Chondrocyte (in vitro differentiated cells): ENCODE measurements at places on chromosomes 5 and 9.

GRCh38 chr5:126965061-126965475 lies 65.3 kb downstream of the MARCHF3 start:
- no peak for DNase-seq

GRCh38 chr5:138082033-138082432 lies 1.8 kb upstream of the WNT8A start:
- DNase-seq: no peak

DNA sequence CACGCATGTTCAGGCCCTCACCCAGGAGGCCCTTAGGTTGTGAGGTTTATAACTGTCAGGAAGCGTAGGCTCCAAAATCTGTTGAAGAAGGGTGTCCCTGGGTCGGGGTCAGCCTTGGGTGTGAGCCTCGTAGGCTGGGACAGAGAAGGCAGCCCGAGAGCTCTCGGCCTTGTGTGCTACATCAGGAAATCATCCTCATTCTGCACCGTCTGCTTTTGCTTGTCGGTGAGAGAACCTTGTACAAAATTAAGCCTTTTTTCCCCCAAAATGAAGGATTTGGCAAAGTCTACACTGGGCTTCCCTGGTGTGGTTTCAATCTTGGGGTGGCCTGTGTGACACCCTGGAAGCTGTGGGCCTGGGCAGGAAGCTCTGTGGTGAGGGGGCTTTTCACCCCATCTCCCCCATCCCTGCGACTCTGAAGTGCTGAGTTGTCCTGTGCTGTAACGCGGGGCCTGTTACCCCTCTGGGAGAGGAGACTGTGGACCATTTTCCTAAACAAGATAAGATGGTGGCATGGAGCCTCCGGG lies 55.3 kb downstream of the AHRR start:
- DNase-seq: no peak

DNA sequence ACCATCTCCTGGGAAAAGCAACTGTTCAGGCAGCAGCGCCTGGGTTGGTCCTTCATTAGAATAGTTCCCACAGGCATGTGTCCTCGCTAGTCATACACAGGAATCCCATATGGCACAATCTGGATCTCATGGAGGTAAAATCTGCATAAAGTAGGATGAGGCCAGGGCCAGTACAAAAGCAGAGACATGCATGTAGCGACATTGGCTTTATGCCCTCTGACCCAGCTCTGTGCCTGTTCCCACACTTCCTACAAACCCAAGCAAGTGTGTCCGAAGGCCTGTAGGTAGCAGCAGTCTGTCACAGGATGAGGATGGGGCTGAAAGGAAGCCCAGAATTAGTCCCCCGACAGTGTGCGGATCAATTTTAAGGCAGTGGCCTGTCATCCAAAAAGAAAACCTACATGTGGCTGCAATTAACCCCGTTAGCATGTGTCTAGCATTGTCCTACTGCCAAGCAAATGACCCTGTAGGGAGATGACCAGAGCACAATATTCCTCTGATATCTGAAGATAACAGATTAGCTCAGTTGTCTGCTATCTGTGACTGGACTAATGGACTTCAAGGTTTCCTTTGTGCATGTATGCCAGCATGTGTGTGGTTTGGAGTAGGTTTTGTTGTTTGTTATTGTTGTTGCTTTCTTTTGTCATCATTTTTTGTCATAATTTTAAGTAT lies 178.8 kb downstream of the TMEM161B start:
- DNase-seq: no peak

DNA sequence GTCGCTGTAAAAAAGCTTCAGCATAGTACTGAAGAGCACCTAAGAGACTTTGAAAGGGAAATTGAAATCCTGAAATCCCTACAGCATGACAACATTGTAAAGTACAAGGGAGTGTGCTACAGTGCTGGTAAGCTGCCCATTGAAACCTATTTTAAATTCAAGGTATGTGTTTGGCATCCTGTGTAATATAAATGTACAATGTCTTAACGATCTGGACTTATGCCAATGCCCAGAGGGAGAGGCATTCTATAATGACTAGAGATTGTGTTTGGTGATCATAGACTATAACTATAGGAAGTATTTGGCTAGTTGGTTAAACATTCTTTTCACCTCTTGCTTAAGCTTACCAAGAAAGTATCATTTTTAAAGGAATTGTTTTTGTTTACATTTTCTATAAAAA lies 95.7 kb downstream of the INSL6 start:
- DNase-seq: no peak
